ENCODE measurements at places on chromosomes 7 and 10. TPM values are rescaled to one million over a fixed set of nuclear protein-coding genes. Genes with fewer than 3 reads are reported as not detected.

- no peak overlapping the region for H3K4me3 ChIP-seq
- H3K27ac ChIP-seq, result no peak overlapping the region
- H3K4me1 ChIP-seq, result no peaks in the 10 kb centered on the region
- no peaks in the 10 kb centered on the region for H3K27me3 ChIP-seq
- DNase-seq, result peak; percentile 10
Observed at GRCh38 chr10:74598891-74599566, 227.4 kb upstream of the KAT6B start.

Gene AKR1C3
- 4.1 TPM for polyA plus RNA-seq

DNA sequence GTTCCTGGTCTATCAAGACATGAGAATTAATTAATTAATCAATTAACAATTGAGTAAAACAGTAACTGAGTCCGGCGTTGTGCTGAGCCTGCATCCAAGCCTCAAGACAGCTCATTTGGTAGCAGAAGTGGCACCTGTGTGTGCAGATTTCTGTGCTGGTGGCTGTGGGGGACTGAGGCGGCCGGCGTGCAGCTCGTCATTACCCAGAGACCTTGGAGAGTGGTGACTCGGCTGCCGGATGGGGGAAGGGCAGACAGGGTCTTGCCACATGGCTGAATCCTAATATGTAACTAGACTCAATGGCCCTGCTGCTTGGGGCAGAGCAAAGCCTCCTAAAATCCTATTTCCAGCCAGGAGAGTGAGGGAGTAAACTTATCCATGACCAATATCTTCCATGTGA is 510.2 kb downstream of the TCERG1L start:
- DNase-seq, result no peak
- no peak overlapping the region for H3K27ac ChIP-seq

GRCh38 chr10:29056729-29057128 is 232.1 kb upstream of the LYZL1 start:
- no peak for DNase-seq
- no peaks in the 10 kb centered on the region for H3K4me1 ChIP-seq
- no peak overlapping the region for H3K27ac ChIP-seq
- H3K36me3 ChIP-seq, result no peaks in the 10 kb centered on the region

- no peak overlapping the region for H3K4me3 ChIP-seq
- peaks cover 2% of the 10 kb centered on the region for H3K27me3 ChIP-seq
- peak overlapping the region; percentile 50 for H3K27ac ChIP-seq
Observed at GRCh38 chr7:142908921-142909890, 23.7 kb upstream of the TRPV6 start.

DNA sequence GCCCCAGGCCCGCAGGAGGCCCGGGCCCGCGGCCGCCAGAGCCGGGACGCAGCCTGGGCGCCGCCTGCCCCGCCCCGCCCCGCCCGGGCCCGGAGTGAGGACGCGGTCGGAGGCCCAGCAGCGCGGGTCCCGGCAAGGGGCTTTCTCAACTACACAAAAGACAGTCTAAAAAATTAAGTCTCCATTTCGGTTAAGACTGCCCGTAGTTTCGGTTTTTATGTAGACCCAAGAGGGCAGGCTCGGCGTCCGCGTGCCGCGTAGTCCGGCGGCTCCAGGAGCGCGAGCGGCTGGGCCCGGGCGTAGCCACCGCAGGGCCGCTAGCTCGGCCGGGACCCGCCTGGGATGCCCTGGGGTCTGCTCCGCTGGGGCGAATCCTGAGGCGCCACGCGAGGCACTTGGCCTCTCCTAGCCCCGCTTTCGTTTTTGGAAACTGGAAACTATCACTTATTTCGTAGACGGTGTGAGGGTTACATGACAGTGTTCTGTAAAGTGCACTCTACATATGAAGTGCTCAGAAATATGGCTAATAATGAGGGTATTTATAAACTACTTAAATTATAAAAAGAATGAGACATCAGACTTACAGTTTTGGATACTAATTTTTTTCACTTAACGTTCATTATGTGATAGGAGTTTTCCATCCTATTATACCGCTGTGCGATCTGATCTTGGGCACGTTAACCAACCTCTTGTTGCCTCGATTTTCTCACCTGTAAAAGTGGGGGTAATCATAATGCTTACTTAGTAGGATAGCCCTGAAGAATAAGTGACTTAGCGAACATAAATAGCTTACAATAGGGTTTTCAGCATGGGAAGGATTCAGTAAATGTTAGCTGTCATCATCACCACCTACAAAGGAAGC is 573 bp downstream of the BLVRA start:
- peaks cover 46% of the 10 kb centered on the region for H3K27me3 ChIP-seq
- peak; percentile 54 for DNase-seq
- no peak overlapping the region for H3K27ac ChIP-seq
- peaks cover 5% of the 10 kb centered on the region for H3K4me1 ChIP-seq
- H3K4me3 ChIP-seq, result peak overlapping the region; percentile 39

Gene PIP4K2A
- polyA plus RNA-seq, result 15.3 TPM
